ENCODE measurements at places on chromosomes 1 and 21.

- no peak for DNase-seq
These were observed 1.9 kb downstream of the ITPKB start for GRCh38 chr1:226736908-226737818.

DNA sequence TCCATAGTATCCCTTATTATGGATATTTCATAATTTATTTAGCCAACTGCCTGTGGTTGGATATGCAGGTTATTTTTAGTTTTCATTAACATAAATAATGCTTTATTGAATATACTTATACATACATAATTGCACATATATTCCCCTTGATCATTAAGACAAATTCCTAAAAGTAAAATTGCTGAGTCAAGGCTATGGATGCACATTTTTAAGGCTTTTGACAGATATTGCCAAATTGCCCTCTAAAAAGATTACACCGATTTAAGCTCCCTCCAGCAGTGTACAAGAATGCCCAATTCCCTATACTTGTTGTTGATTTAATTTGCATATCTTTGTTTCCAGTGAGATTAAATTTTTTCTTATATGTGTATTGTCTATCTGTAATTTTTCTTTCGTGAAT lies 176.7 kb downstream of the C1orf94 start:
- no peak for DNase-seq

DNA sequence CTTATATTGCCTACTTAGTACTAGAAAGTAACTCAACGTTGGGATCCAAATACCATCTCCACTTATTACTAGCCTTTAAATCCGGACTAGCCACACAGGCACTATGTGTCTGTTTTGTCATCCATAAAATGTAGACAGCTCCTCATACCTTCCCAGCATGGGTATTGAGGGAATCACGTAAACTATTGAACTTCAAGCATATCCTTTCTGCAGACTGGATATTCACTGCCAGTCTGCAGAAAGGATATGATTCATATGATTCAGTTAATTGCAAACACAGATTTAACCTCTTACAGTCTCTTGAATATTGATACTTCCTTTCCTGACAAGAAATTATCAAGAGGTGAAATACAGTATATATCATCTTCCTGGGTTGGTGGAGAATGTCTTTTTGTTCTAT lies 186.0 kb downstream of the LEPR start:
- DNase-seq, result no peak

GRCh38 chr21:14864211-14865021 lies 200.4 kb downstream of the NRIP1 start:
- DNase-seq, result peak; percentile 37

- no peak for DNase-seq
These were observed 8.1 kb downstream of the SNX7 start for GRCh38 chr1:98669355-98670296.

GRCh38 chr1:78277253-78277652 lies 213.5 kb upstream of the PTGFR start:
- no peak for DNase-seq

GRCh38 chr1:119488216-119488615 lies 18.8 kb upstream of the HSD3B1 start:
- DNase-seq, result no peak

GRCh38 chr21:45799765-45800338 lies 156.3 kb downstream of the PCBP3 start:
- no peak for DNase-seq

GRCh38 chr21:41071258-41072171 lies 96.4 kb upstream of the BACE2 start:
- no peak for DNase-seq

GRCh38 chr1:151944126-151944856 lies 35.0 kb upstream of the THEM4 start:
- DNase-seq, result no peak

All from stimulated activated CD4-positive, alpha-beta T cell treated with anti-CD3 and anti-CD28 coated beads, Interleukin-2, amount 100 ng/mL, for 48 hours (primary cell).